ENCODE measurements at places on chromosomes 2 and 18. TPM values are rescaled to one million over a fixed set of nuclear protein-coding genes. Genes with fewer than 3 reads are reported as not detected.

Gene FASTKD1
- total RNA-seq = 40.4 TPM

Gene SERPINE2
- 81.6 TPM for total RNA-seq

GRCh38 chr2:162245061-162245460, 1.8 kb upstream of the FAP start:
- H3K4me3 ChIP-seq = no peak overlapping the region
- no peak overlapping the region for H3K27ac ChIP-seq
- H3K27me3 ChIP-seq = peaks cover 9% of the 10 kb centered on the region
- no peak for DNase-seq

DNA sequence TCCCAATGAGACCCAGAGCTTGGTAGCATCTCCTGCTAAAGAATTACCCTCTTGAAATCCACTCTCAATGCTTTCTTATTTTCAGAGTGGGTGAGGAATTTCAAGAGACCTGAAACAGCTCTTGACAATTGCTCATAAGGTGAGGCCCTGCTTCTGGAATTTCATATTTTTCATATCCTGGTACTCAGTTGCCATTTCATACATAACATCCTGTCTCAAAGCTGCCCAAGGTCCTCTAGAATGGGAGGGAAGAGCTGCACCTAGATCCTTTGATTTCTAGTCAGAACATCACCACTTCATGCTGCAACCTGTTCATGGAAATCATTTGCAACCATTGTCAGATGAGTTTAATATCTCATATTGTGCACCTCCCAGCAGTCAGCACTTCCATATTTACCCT, 404.8 kb upstream of the GALNT5 start:
- no peak overlapping the region for H3K27ac ChIP-seq
- no peaks in the 10 kb centered on the region for H3K4me1 ChIP-seq
- H3K36me3 ChIP-seq = no peaks in the 10 kb centered on the region
- no peak overlapping the region for H3K4me3 ChIP-seq

Gene SLC4A5
- total RNA-seq = 4.4 TPM

All from activated T-cell treated with anti-CD3 and anti-CD28 coated beads, Interleukin-2, amount 50 U/mL, for 72 hours (primary cell).